ENCODE measurements at places on chromosomes 16 and 17.

DNA sequence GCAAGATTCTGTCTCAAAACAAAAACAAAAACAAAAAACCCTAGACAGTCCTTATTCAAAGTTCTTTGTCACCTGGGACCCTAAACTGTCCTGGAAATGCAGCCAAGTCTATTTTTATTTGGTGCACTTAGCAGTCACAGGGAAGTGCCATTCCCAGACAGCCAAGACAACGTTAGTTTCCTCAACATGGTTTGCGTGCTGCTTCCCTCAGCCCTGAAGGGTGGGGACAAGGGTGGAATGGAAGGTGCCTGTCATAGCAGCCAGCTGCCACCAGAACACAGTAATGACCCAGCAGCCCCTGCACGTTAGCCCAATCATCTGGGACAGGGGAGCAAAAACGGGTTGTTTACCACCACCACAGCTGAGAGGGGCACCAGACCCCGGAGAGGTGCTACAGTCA, 16.9 kb downstream of the CREBBP start:
- no peak for DNase-seq

DNA sequence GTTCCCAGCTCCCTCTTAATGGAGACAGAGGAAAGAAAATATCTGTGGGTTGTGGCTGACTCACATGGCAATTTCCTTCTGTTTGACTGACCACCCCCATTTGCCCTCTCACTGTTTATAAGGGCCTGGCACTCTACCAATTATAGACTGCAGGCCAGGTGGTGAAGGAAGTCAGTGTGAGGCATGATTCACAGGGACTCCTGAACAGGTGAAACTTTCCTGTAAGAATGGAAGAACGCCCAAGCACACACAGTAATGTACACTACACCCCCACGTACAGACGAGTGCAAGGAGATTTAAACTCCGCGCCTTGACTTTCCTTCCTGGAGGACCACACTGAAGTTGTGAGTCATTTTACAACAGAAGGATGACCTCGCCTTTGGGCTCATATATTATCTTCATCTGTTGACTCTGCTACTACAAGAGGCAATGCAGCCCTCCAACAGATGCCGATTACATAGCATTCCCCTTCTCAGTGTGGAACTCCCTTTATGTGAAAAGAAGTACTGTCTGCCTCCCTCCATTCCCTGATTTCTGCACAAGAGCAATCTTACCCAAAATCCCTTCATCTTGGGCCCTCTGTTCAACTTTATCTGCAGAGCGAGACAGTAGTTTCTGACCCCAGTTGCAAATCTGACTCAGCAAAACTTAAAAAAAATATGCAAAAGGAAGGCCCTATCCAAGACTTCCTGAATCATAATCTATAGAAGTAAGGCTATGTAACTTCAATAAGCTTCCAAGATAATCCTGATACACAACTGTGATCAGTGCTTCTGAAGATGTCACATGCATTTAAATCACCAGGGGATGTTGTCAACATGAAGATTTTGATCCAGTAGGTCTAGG, 163.6 kb downstream of the SHISA6 start:
- DNase-seq = no peak

DNA sequence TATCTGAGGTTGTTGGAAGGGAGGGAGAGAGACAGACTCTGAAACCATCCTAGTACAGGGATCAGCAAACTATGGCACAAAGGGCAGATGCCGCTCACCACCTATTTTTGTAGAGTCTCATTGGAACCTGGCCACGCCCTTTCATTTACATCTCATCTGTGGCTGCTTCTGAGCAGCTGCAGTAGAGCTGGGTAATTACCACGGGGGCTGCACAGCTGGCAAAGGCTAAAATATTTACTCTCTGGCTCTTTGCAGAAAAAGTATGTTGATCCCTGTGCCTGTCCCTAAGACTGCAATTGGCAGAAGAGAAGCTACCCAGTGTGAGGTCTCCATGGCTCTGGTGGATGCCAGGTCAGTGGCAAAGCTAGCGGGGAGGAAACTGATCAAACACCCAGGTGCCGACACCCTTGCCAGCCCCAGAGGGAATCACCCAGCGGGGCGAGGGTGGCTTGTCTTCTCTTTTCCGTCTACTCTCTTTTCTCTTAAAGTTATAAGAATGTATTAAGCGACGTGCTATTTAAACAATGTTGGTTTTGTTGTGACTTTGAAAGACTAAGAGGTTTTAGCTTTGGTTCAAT, 14.0 kb downstream of the CEP295NL start:
- DNase-seq = no peak

- peak; percentile 54 for DNase-seq
Measured at GRCh38 chr17:58786586-58787295, 31.1 kb downstream of the PPM1E start.

- no peak for DNase-seq
Measured at GRCh38 chr17:18380471-18381157, 3.0 kb downstream of the EVPLL start.

DNA sequence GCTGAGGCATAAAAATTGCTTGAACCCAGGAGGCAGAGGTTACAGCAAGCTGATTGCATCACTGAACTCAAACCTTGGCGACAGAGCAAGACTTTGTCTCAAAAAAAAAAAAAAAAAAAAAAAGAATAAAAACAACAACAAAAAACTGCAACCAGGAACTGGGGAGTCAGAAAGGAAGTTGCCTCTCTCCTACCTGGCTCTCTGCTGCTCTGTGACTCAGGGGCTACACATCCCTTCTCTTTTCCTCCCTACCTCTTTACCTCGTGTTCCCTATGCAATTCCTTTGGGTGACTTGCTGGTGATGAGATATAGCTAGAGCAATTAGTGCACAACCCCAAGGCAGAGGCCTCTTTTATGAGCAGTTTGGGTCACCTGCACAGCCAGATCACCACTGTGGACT, 95.9 kb downstream of the ABCC1 start:
- DNase-seq = no peak

DNA sequence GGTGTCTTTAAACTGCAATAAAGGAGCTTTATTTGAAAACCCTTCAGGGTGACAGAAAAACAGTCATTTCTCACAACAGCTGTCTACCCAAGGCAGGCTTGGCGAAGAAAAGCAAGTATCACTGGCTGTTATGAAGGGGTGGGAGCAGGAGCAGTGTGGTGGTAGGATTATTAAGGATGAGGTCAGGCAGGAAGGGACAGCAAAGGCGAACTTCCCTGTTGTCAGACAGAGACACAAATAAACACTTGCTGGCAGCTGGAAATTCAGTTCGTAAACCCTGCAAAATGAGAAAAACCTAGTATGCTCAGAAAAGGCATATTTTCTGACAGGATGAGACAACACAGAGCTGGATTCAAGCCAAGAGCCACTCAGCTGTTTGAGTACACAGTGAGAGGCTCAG, 416.3 kb upstream of the CDH5 start:
- no peak for DNase-seq

DNA sequence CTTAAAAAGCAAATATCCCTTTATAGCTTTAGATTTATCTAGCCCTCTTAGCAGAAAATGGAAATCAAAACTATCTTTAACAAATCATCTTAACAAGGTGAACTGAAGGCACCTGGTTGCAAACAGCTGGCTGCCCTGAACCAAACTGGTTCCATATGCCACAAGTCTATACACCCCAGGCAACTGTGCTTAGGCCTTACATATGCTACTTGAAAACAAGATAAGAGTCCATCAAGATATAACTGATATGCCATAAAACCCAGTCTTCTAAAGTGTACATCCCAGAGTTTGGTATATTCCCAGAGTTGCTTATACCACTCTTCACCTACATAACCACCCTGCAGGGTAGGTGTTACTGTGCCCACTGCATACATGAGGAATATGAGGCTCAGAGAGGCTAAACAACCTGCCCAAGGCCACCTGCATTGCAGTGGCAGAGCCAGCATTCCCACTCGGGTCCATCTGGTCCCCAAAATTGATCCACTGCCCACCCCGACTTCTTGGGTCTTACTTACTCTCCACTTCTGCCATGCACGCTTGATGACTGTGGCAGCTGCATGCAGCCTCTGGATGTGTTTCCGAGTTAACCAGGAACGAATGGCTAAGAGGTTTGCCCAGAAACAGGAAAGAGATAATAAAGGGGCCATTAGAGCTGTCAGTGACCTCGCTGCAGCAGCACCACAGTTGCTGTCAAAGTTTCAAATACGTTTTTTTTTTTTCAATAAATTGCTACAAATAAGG, 12.2 kb downstream of the ZNHIT3 start:
- no peak for DNase-seq

DNA sequence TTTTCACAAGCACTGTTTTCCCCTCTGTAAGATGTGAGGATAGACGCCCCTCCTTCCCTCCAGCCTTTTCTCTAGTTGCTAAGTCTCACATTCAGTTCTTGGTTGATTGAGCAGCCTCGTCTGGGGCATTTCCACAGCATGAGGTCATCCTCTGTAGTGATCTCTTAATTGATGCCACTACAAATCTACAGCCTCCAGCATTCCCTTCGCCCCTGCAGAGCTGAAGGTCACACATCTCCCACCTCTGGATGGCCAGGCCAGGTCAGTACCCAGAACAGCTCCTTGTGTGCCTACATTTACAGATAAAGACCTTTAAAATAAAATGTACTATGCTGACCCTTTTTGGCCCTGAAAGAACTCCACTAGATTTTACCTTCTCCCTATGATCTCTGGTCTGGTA, 32.5 kb upstream of the CDH11 start:
- DNase-seq = no peak

DNA sequence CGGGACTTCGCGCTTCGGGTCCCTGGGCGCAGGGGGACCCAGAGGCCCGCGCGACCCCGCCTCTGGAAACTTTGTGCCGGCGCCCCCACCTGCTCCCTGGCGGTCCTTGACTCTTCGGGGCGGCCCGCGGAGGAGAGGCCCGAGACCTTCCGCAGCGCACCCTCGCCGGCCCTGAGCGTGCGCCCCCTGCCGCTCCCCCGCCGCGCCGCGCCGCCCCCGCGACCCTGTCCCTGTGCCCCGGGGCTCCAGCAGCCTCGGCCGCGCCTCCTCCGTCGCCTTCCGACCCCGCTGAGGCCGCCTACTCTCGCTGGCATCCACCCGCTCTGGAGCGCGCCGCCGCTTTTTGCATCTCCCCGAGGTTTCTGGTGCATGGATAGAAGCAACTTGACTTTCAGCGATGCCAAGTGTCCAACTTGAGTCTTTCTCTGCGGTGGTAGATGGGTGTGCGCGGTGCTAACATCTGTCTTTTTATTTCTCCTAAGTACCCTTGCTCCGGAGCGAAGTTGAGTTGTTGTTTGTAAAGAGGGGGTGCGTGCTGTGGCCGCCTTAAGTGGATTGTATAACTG, 414 bp downstream of the DUSP14 start:
- DNase-seq = no peak

DNA sequence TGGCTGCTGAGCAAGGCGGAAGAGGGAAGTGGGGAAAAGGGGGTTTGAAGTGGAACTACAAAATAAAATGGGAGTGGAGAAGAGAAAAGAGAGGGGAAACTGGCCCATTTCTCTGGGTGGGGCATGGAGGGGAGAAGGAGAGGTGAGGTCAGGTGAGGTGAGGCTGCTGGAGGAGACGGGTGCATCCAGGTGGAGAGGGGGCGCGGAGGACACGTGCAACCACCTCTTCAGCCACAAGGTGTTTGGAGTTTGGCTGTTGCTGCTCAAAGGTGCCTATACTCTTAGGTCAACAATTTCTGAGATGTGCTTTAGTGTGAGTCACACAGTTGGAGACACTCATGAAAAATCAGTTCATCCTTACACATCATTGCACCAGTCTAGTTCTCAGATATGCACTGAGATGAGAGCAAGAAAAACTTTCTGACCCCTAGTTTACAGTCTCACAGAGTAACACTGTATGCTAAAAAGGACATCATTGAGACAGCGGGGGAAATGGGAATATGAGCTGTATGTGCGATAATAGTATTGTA, 4.8 kb downstream of the SLC6A4 start:
- no peak for DNase-seq

GRCh38 chr16:8762254-8762653, 35.2 kb downstream of the TMEM186 start:
- DNase-seq = no peak

GRCh38 chr17:65055708-65056638, 567 bp downstream of the GNA13 start:
- DNase-seq = no peak

Measured in GM04503 (cell line).